ENCODE measurements at places on chromosomes 13 and 19. TPM values are rescaled to one million over a fixed set of nuclear protein-coding genes. Genes with fewer than 3 reads are reported as not detected.

DNA sequence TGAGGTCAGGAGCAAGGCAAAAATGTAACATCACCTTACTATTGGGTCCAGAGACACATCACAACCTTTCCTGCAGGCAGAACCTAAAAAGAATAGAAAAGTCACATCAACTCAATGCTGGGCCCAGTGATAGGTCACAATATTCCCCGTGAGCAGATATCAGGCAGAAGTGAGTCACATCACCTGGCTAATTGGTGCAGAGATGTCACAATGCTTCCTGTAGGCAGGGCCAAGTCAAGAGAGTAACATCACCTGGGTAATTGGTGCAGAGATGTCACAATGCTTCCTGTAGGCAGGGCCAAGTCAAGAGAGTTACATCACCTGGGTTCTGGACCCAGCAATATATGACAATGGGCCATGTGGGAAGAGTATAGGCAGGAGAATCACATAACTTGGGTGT lies 63.4 kb downstream of the ZNF726 start:
- H3K27me3 ChIP-seq = no peaks in the 10 kb centered on the region
- no peaks in the 10 kb centered on the region for H3K36me3 ChIP-seq
- H3K27ac ChIP-seq = no peak overlapping the region
- H3K4me1 ChIP-seq = no peaks in the 10 kb centered on the region
- no peak overlapping the region for H3K4me3 ChIP-seq

DNA sequence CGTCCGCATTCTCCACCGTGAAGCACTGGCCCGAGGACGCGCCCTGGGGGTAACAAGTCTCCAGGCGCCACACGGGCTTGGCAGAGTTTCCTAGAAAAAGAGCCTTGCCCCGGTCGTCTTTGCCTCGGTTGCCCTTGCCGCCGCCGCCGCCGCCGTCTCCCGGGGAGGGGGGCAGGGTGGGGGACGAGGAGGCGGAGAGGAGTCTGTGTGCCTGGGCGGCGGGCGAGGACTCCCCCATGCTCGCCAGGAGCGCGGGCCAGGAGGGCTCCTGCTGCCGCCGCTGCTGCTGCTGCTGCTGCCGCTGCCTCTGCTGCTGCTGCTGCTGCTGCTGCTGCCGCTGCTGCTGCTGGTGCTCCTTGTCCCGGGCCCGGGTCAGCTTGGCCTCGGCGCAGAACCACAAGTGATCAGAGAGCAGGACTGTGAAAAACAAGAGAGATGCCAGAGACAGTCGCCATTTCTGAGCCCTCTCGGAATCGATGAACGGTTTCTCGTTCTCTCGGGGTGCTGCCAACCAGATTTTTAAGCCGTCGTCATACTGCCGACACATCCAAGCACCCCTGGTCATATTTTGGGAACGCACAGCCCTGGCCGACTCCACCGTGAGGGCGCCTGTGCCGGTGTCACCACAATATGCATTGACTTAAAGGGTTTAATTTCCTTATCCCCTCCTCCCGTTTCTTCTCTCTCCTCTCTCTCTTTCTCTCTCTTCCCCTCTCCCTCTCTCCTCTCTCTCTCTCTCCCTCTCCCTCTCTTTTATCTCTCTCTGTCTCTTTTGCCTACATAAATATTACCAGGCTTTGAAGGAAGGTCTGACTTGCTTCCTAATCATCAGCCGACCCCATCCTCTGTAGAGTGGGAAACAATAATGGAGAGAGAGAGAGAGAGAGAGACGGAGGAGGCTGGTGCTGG lies 349.1 kb downstream of the LIG4 start:
- peak overlapping the region; percentile 80 for H3K4me3 ChIP-seq
- H3K27me3 ChIP-seq = peaks cover 16% of the 10 kb centered on the region
- peak; percentile 85 for DNase-seq
- H3K36me3 ChIP-seq = no peaks in the 10 kb centered on the region
- H3K4me1 ChIP-seq = peaks cover 24% of the 10 kb centered on the region

- H3K4me3 ChIP-seq = no peak overlapping the region
- no peaks in the 10 kb centered on the region for H3K27me3 ChIP-seq
- no peak overlapping the region for H3K27ac ChIP-seq
- H3K4me1 ChIP-seq = peaks cover 21% of the 10 kb centered on the region
Observed at GRCh38 chr13:30577401-30577852, 40.3 kb upstream of the USPL1 start.

DNA sequence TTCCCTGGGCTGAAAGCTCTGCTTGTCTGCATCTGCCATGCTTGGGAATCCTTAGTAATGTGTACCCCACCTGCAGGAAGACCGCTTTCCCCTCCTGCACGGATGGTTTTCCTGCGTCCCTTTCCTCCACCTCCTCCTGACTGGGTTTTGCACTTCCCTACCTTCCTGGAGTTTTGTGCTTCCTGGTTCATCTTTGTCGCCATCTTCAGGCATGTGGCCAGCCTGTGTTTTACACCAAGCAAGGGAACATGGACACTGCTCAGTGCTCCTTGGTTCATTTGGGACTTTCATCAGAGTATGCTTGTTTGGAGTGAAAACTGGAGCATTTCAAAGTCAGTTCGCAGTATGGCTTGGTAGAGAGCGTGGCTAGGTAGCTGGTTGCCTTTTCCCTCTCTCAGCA lies 30.7 kb downstream of the ERICH6B start:
- H3K4me1 ChIP-seq = no peaks in the 10 kb centered on the region
- H3K27me3 ChIP-seq = peaks cover 65% of the 10 kb centered on the region
- H3K27ac ChIP-seq = no peak overlapping the region
- no peak for DNase-seq
- H3K4me3 ChIP-seq = no peak overlapping the region

DNA sequence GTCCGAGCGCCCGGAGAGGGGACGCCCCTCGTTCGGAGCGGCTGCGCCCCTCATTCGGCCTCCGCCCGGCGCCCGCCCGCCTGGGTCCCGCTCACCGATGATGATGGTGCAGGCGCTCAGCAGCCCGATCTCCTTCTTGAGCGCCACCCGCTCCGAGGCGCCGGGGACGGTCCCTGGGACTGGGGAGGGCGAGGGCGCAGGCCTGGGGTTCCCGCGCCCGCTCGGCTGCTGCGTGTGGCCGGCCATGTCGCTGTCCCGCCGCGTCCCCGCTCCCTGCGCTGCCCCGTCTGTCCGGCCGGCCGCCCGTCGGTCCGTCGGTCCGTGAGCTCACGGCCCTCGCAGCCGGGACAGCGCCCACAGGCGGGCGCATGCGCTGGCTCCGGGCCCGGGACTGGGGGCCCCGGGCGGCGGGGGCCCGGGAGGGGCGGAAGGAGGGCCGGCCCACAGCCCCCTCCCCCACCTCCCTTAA lies at the start of gene SLC7A10:
TSS of gene SLC7A10 (minus strand) at position 393 of the 469 bp plus-strand sequence. CDS start at position 246, 147 bp downstream.
- peaks cover 69% of the 10 kb centered on the region for H3K27me3 ChIP-seq
- peaks cover 8% of the 10 kb centered on the region for H3K36me3 ChIP-seq
- H3K4me3 ChIP-seq = no peak within 1 kb of the TSS
- no peak for DNase-seq

DNA sequence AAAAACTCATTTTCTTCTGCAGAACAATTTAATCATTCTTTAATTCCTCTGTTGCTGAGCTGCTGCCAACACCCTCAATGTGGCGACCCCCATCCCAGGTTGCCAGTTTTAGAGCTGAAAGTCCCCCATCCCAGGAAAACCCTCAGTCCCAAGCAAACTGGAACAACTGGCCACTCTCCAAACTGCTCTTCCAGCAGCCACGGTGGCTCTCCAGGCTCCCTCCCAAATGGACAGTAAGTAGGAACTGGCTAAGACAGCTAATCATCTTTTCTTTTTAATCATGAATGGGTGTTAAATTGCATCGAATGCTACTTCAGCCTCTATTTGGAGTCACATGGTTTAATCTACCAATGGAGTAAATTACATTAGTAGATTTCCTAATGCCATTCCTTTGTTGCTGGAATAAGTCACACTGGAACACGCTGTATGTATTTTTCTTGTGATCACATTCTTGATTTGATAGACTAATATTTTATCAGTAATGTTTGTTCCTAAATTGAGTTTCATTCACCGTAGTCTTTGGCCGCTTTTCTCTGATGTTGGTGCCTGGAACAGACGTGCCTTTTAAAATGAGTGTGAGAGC lies 33.7 kb upstream of the VSTM2B start:
- no peaks in the 10 kb centered on the region for H3K4me1 ChIP-seq
- no peak overlapping the region for H3K27ac ChIP-seq
- no peak for DNase-seq
- H3K4me3 ChIP-seq = no peak overlapping the region
- no peaks in the 10 kb centered on the region for H3K36me3 ChIP-seq

GRCh38 chr13:26658448-26659385 lies 101.2 kb downstream of the WASF3 start:
- H3K36me3 ChIP-seq = no peaks in the 10 kb centered on the region
- peaks cover 2% of the 10 kb centered on the region for H3K4me1 ChIP-seq
- no peaks in the 10 kb centered on the region for H3K27me3 ChIP-seq

GRCh38 chr19:45079063-45079910 lies at the start of gene GEMIN7:
GEMIN7 (plus strand) TSS chr19:45079260; CDS start chr19:45090115, 10,855 bp downstream.
- H3K27ac ChIP-seq = peak within 1 kb of the TSS; percentile 90
- H3K4me1 ChIP-seq = peaks cover 30% of the 10 kb centered on the region
- peaks cover 7% of the 10 kb centered on the region for H3K36me3 ChIP-seq

- no peak overlapping the region for H3K4me3 ChIP-seq
- H3K27me3 ChIP-seq = peaks cover 12% of the 10 kb centered on the region
- no peaks in the 10 kb centered on the region for H3K36me3 ChIP-seq
- H3K4me1 ChIP-seq = peaks cover 3% of the 10 kb centered on the region
Observed at GRCh38 chr13:19591864-19592263, 30.5 kb upstream of the TPTE2 start.

GRCh38 chr19:7307590-7308218 lies 13.5 kb upstream of the INSR start:
- no peaks in the 10 kb centered on the region for H3K36me3 ChIP-seq
- H3K4me1 ChIP-seq = no peaks in the 10 kb centered on the region
- no peak overlapping the region for H3K4me3 ChIP-seq
- H3K27ac ChIP-seq = no peak overlapping the region
- no peak for DNase-seq
- peaks cover 6% of the 10 kb centered on the region for H3K27me3 ChIP-seq

- no peaks in the 10 kb centered on the region for H3K36me3 ChIP-seq
- peaks cover 7% of the 10 kb centered on the region for H3K4me1 ChIP-seq
- DNase-seq = no peak
- no peak overlapping the region for H3K4me3 ChIP-seq
- H3K27ac ChIP-seq = no peak overlapping the region
Observed at GRCh38 chr19:13872695-13873389, 4.1 kb upstream of the NANOS3 start.

GRCh38 chr19:43675269-43675879 lies 5.4 kb upstream of the PLAUR start:
- no peak overlapping the region for H3K4me3 ChIP-seq
- no peaks in the 10 kb centered on the region for H3K36me3 ChIP-seq
- H3K27me3 ChIP-seq = no peaks in the 10 kb centered on the region
- no peak overlapping the region for H3K27ac ChIP-seq

DNA sequence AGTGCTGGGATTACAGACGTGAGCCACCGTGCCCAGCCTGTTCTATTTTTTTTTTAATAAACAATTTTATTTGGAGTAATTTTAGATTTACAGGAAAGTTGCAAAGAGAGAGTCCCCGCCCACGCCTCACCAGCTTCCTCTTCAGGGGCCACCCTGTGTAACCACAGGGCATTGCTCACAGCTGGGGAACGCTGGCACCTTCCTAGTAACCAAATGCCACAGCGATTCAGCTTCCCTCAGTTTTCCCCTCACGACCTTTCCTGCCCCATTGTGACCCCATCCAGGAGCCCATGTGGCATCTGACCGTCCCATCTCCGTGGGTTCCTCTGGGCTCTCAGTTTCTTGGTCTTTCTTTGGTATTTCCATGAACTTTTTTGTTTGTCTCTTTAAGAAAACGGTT lies 83.9 kb downstream of the GNG7 start:
- no peaks in the 10 kb centered on the region for H3K36me3 ChIP-seq
- DNase-seq = no peak
- peak overlapping the region; percentile 75 for H3K27ac ChIP-seq

BLOC1S3 gene
- total RNA-seq = 16.9 TPM

BRCA2 gene
- total RNA-seq = 2.8 TPM

SACS gene
- 32.1 TPM for total RNA-seq

POU2F2 gene
- 1.0 TPM for total RNA-seq

ZNF606 gene
- total RNA-seq = 17.5 TPM
